Bronchial epithelial cell (primary cell): ENCODE measurements at places on chromosomes 2 and 18. TPM values are rescaled to one million over a fixed set of nuclear protein-coding genes. Genes with fewer than 3 reads are reported as not detected.

Gene SCN2A
- under 0.01 TPM in 2 replicates for total RNA-seq

Gene GPR155
- total RNA-seq: 1.3 TPM in 2 replicates

Gene TXNDC2
- total RNA-seq: under 0.01 TPM in 1 of 2 replicates, not detected in the other

Gene ASAP2
- total RNA-seq: 20.0 and 25.5 TPM in 2 replicates

Gene RESP18
- not detected in 2 replicates for total RNA-seq

Gene SCYGR8
- not detected in 2 replicates for total RNA-seq

Gene AAK1
- total RNA-seq: 17.9 and 32.5 TPM in 2 replicates

Gene TACR1
- not detected in 2 replicates for total RNA-seq

Gene TUBB6
- 468 and 922 TPM in 2 replicates for total RNA-seq

Gene IL18R1
- 5.3 and 11.5 TPM in 2 replicates for total RNA-seq

Gene SLC19A3
- total RNA-seq: not detected in 2 replicates

Gene ZC3H15
- total RNA-seq: 120 and 128 TPM in 2 replicates

Gene FBXO48
- 0.26 and 0.64 TPM in 2 replicates for total RNA-seq

Gene MLPH
- total RNA-seq: 6.6 and 14.7 TPM in 2 replicates
